ENCODE measurements at places on chromosomes 13 and 19. TPM values are rescaled to one million over a fixed set of nuclear protein-coding genes. Genes with fewer than 3 reads are reported as not detected.

The GSX1 gene
- total RNA-seq: not detected

The OR7C1 gene
- not detected for total RNA-seq

The GARIN5A gene
- 0.77 TPM for total RNA-seq

The PABPC3 gene
- total RNA-seq: 1.3 TPM

The NCR1 gene
- total RNA-seq: not detected

The OR7A5 gene
- not detected for total RNA-seq

The STK24 gene
- 178 TPM for total RNA-seq

DNA sequence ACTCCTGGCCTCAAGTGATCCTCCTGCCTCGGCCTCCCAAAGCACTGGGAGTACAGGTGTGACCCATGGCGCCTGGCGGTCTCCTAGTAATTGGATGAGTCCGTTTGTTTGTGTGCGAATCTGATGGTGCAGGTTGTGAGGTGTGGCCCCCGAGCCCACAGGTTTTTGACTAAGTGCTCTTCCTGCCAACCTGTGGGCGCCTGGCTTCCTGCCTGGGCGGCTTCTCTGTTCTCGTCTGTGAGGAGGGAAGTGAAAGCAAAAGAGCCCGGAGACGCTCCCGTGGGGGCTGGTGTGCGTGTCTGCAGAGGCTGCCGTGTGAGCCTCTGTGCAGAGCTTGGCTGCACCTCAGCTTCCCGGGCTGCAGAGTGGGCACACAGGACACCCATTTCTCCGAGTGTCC is 10.0 kb downstream of the ARHGAP45 start:
- peaks cover 62% of the 10 kb centered on the region for H3K36me3 ChIP-seq
- DNase-seq: peak; percentile 96
- peak overlapping the region; percentile 68 for H3K4me3 ChIP-seq
- H3K27ac ChIP-seq: peak overlapping the region; percentile 90
- H3K27me3 ChIP-seq: no peaks in the 10 kb centered on the region

DNA sequence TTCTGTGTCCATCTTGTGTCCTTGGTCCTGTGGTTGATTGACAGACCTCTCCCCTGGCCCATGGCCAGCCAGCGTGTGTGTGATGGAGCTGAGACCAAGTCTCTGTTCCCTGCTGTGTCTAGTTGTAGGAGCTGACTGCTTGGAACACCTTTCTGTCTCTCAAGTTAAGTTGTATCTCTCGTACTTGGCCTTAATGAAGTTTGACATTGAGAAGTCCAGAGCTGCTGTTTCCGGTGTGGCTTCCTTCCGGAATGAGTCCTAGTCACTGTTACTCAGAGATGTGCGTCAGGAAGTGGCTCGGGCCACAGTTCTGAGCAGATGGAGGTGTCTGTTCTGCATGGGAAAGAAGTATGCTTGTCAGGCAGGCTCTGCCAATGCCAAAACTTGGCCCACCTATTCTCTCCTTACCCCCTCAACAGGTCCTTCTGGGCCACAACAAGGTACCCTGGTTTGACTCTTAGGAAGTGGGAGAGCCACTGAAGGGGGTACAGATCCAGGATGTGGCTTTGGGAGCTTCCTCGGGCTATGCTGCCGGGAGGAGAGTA is 54.3 kb downstream of the GATAD2A start:
- H3K4me1 ChIP-seq: peaks cover 79% of the 10 kb centered on the region
- DNase-seq: peak; percentile 86
- H3K36me3 ChIP-seq: no peaks in the 10 kb centered on the region
- H3K27me3 ChIP-seq: no peaks in the 10 kb centered on the region

GRCh38 chr19:20233105-20233504 is 66.1 kb downstream of the ZNF486 start:
- H3K27ac ChIP-seq: no peak overlapping the region
- no peaks in the 10 kb centered on the region for H3K27me3 ChIP-seq
- H3K36me3 ChIP-seq: peaks cover 63% of the 10 kb centered on the region
- H3K4me3 ChIP-seq: no peak overlapping the region
- H3K4me1 ChIP-seq: peaks cover 4% of the 10 kb centered on the region

GRCh38 chr19:14479975-14480699 is 5.0 kb upstream of the PTGER1 start:
- peaks cover 2% of the 10 kb centered on the region for H3K27me3 ChIP-seq
- no peak overlapping the region for H3K4me3 ChIP-seq
- H3K4me1 ChIP-seq: peaks cover 18% of the 10 kb centered on the region
- peak; percentile 83 for DNase-seq
- H3K27ac ChIP-seq: no peak overlapping the region
- peaks cover 2% of the 10 kb centered on the region for H3K36me3 ChIP-seq

DNA sequence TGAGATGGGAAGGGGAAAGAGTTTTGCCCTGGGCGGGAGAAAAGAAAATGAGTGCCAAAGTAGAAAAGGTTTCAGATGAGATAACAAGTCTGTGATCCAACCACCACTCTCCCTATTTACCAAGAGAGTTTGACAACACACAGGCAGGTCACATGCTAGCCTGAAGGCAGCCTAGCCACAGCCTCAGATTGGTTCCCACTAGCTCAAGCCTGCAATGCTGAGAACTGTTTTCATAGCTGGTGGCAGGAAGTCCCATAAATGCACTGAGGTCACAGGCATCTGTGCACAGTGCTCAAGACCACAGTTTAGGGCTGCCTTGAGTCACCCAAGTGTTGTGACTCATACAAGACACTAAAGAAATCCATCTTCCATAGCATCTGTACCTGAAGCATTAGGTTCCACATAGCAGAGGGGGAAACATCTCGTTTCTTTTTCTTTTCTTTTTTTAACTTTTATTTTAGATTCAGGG is 18.5 kb upstream of the POP4 start:
- peaks cover 6% of the 10 kb centered on the region for H3K36me3 ChIP-seq
- no peak overlapping the region for H3K4me3 ChIP-seq
- peak overlapping the region; percentile 64 for H3K27ac ChIP-seq
- H3K27me3 ChIP-seq: peaks cover 23% of the 10 kb centered on the region
- peak; percentile 86 for DNase-seq
- peaks cover 22% of the 10 kb centered on the region for H3K4me1 ChIP-seq

- no peaks in the 10 kb centered on the region for H3K4me1 ChIP-seq
- peaks cover 4% of the 10 kb centered on the region for H3K27me3 ChIP-seq
- H3K27ac ChIP-seq: no peak overlapping the region
- DNase-seq: no peak
- H3K36me3 ChIP-seq: no peaks in the 10 kb centered on the region
Observed at GRCh38 chr13:34914416-34914815, 27.7 kb upstream of the NBEA start.

- peaks cover 3% of the 10 kb centered on the region for H3K4me1 ChIP-seq
- no peak for DNase-seq
- no peak overlapping the region for H3K27ac ChIP-seq
- H3K4me3 ChIP-seq: no peak overlapping the region
Observed at GRCh38 chr19:39160889-39161672, 35.5 kb downstream of the PAK4 start.

GRCh38 chr13:20157151-20157796 is 3.6 kb downstream of the GJA3 start:
- H3K4me1 ChIP-seq: peaks cover 10% of the 10 kb centered on the region
- no peak overlapping the region for H3K4me3 ChIP-seq
- peaks cover 32% of the 10 kb centered on the region for H3K27me3 ChIP-seq
- H3K36me3 ChIP-seq: no peaks in the 10 kb centered on the region
- DNase-seq: no peak

GRCh38 chr19:32131005-32131404 is 214.4 kb upstream of the ZNF507 start:
- DNase-seq: no peak
- H3K27me3 ChIP-seq: no peaks in the 10 kb centered on the region
- no peak overlapping the region for H3K27ac ChIP-seq
- H3K4me1 ChIP-seq: no peaks in the 10 kb centered on the region
- no peak overlapping the region for H3K4me3 ChIP-seq

- DNase-seq: no peak
- H3K36me3 ChIP-seq: peaks cover 80% of the 10 kb centered on the region
- H3K4me1 ChIP-seq: peaks cover 29% of the 10 kb centered on the region
- no peaks in the 10 kb centered on the region for H3K27me3 ChIP-seq
- H3K27ac ChIP-seq: no peak overlapping the region
- H3K4me3 ChIP-seq: peak overlapping the region; percentile 85
Observed at GRCh38 chr19:57192993-57193392, 1.7 kb downstream of the ZNF264 start.

- no peak overlapping the region for H3K27ac ChIP-seq
- H3K4me3 ChIP-seq: no peak overlapping the region
- H3K4me1 ChIP-seq: peaks cover 6% of the 10 kb centered on the region
- no peak for DNase-seq
- no peaks in the 10 kb centered on the region for H3K36me3 ChIP-seq
Observed at GRCh38 chr19:2982983-2983350, 5.6 kb downstream of the TLE6 start.

DNA sequence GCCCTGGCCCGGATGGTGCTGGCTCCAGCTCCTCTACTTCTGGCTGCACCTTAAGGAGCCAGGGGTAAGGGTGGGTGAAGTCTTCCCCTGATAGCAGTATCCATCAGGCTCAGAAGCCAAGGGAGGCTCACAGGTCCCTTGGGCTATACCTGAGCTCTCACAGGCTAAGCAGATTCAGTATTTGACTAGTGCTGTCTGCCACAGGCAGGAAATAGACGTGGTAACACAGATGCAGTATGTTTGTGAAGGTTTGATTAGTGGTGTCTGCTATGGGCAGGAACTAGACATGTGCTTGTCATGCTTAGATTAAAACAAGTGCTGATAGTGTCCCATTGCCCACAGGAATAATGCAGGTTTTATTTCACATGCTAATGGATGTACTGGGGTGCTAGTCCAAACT is 4.0 kb downstream of the SYT5 start:
- H3K27ac ChIP-seq: no peak overlapping the region
- no peaks in the 10 kb centered on the region for H3K36me3 ChIP-seq
- H3K27me3 ChIP-seq: peaks cover 65% of the 10 kb centered on the region
- DNase-seq: no peak

Data from activated CD4-positive, alpha-beta memory T cell treated with anti-CD3 and anti-CD28 coated beads for 36 hours (primary cell).